DND-41 (cell line): ENCODE measurements at places on chromosomes 1 and 21.

- no peak overlapping the region for H3K4me3 ChIP-seq
- no peak overlapping the region for H3K27ac ChIP-seq
- DNase-seq = no peak
- no peaks in the 10 kb centered on the region for H3K36me3 ChIP-seq
- no peaks in the 10 kb centered on the region for H3K4me1 ChIP-seq
- H3K27me3 ChIP-seq = no peaks in the 10 kb centered on the region
These were observed 78.5 kb downstream of the BCAR3 start for GRCh38 chr1:93603106-93603505.

- DNase-seq = no peak
- no peak overlapping the region for H3K27ac ChIP-seq
- no peaks in the 10 kb centered on the region for H3K27me3 ChIP-seq
- no peaks in the 10 kb centered on the region for H3K36me3 ChIP-seq
- no peak overlapping the region for H3K4me3 ChIP-seq
These were observed 253.3 kb downstream of the KAZN start for GRCh38 chr1:14851760-14852159.

DNA sequence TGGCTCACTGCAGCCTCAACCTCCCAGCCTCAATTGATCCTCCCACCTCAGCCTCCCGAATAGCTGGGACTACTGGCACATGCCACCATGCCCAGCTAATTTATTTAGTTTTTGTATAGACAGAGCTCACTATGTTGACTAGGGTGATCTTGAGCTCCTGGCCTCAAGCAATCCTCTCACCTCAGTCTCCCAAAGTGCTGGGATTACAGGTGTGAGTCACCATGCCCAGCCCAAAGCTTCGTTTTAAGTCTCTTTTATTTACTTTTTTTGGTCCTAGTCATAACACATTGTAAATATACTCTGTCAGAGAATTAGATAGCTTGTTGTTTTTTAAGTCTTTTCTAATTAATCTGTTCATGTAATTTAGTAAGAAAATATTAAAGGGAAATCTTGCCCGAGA lies 42.8 kb downstream of the KCNK1 start:
- DNase-seq = no peak
- H3K4me1 ChIP-seq = no peaks in the 10 kb centered on the region
- H3K27me3 ChIP-seq = no peaks in the 10 kb centered on the region
- H3K27ac ChIP-seq = no peak overlapping the region
- H3K4me3 ChIP-seq = no peak overlapping the region

DNA sequence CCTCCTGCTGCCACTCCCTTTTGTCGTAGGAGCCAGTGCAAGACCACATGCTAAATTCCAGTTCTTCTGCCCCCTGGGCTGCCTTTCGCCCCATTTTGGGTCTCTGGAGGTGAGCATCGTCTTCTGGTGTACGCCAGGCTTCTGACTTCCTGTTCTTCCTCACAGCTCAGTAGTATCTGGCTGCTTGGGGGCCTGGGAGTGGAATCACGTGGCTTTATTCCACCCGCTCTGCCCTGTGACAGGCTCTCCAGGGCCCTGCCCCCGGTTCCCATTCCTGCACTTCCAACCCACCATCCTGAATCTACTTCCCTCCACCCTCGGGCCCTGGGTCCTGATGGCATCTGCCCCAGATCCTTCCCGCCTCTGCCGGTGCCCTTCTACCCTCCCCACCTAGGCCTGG lies 3.6 kb downstream of the NFASC start:
- peaks cover 17% of the 10 kb centered on the region for H3K27me3 ChIP-seq
- DNase-seq = no peak
- no peak overlapping the region for H3K4me3 ChIP-seq

- no peaks in the 10 kb centered on the region for H3K36me3 ChIP-seq
- no peak for DNase-seq
- H3K27ac ChIP-seq = no peak overlapping the region
- H3K4me3 ChIP-seq = no peak overlapping the region
- H3K4me1 ChIP-seq = no peaks in the 10 kb centered on the region
- no peaks in the 10 kb centered on the region for H3K27me3 ChIP-seq
These were observed 33.5 kb upstream of the RNF19B start for GRCh38 chr1:32998064-32998463.

DNA sequence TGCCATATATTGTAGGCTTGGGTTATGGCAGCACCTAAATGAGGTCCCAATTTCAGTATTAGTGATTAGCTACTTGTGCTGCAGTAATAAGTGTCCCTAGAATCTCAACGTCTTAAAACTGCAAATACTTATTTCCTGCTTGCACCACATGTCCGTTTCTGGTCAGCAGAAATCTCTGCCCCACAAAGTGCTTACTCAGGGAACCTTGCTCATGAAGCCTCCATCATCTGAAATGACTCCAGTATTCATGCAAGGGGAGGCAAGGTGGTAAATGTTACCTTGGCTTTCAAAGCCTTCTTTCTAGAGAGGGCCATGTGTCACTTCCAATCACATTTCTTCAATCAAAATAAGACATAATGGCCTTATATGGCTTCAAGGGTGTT lies 274.2 kb upstream of the KAZN start:
- peaks cover 6% of the 10 kb centered on the region for H3K36me3 ChIP-seq
- H3K27me3 ChIP-seq = no peaks in the 10 kb centered on the region
- peaks cover 55% of the 10 kb centered on the region for H3K4me1 ChIP-seq
- H3K4me3 ChIP-seq = no peak overlapping the region

- no peak for DNase-seq
- H3K4me1 ChIP-seq = no peaks in the 10 kb centered on the region
- H3K4me3 ChIP-seq = no peak overlapping the region
- no peaks in the 10 kb centered on the region for H3K36me3 ChIP-seq
- no peaks in the 10 kb centered on the region for H3K27me3 ChIP-seq
These were observed 149.6 kb downstream of the PTPRU start for GRCh38 chr1:29385966-29386365.

DNA sequence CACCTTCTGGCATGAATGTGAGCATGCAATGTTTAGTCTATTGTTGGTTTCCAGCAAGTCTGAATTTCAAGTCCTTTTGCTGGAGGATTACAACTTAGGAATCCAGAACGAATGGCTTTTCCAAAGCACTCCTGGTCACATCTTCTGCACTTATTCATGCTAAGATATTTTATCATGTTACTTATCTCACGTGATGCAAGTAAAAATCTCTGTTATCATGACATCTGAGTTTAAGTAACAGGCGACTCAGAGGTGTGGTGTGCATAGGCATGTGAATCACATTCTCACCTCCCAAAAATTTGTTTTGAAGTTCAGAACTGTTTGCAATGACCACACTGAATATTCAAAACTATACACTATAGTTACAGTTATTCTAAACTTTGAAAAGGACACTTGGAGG lies 204.8 kb upstream of the FGGY start:
- H3K4me1 ChIP-seq = no peaks in the 10 kb centered on the region
- DNase-seq = no peak
- H3K27me3 ChIP-seq = no peaks in the 10 kb centered on the region
- H3K27ac ChIP-seq = no peak overlapping the region
- no peaks in the 10 kb centered on the region for H3K36me3 ChIP-seq

GRCh38 chr1:56179543-56179942 lies 399.8 kb downstream of the PLPP3 start:
- no peaks in the 10 kb centered on the region for H3K36me3 ChIP-seq
- H3K27me3 ChIP-seq = no peaks in the 10 kb centered on the region
- no peak overlapping the region for H3K4me3 ChIP-seq
- no peak for DNase-seq
- peak overlapping the region; percentile 83 for H3K27ac ChIP-seq
- peaks cover 23% of the 10 kb centered on the region for H3K4me1 ChIP-seq

DNA sequence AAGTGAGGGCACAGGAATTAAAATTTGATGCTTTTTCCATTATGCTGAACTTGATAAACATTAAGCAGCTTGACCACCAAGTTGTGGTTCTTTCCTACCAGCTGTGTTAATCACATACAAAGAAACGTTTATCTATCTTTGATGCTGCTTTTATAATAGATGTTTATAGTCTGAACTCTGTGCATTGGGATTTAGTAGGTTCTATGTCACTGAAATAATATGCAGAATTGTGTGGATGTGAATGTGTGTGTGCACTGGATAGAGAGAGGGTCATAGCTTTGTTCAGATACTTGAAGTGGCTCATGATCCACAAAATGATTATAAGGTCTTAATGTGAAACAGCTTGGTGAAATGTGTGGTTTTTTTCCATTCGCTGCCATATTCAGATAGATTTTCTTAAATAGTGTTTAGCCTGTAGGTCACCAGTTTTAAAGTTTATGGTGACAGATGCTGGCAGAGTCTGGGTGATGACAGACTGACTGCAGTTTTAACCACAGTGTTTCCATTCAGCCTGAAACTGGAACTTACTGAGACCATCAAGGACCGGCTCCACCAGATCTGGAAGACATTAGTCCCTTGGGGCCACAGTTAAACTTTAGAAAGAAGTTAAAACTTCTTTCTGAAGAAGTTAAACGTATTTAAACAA lies 10.2 kb downstream of the DDI2 start:
- H3K36me3 ChIP-seq = peaks cover 58% of the 10 kb centered on the region
- no peak for DNase-seq
- H3K27ac ChIP-seq = no peak overlapping the region
- no peaks in the 10 kb centered on the region for H3K27me3 ChIP-seq
- H3K4me3 ChIP-seq = no peak overlapping the region

DNA sequence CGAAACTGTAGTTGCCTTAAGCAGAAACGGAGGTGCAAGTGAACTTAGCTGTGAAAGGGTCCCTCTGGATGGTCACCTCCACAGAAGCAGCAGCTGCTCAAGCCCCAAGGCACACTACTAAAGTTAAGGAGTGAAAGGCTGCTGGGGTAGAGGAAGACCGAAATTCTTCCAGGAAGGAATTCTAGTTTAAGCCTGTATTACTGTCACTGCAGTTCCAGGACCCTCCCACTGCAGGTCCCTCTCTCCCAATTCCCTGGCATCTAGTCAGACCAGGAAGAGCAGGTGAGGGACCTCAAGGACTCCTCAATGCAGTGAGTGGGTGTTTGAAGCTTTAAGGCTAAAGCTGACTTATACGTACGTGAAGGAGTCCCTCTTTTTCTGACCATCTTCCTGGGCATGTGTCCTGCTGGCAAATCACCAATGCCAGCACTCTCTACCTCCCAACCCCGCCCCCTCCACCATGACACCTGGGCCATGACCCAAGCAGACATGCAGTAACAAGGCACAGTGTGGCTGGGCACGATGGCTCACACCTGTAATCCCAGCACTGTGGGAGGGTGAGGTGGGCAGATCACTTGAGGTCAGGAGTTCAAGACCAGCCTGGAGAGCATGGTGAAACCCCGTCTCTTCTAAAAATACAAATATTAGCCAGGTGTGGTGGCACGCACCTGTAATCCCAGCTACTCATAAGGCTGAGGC lies 57.2 kb downstream of the TGFBR3 start:
- no peak for DNase-seq
- no peak overlapping the region for H3K4me3 ChIP-seq
- no peaks in the 10 kb centered on the region for H3K4me1 ChIP-seq
- no peaks in the 10 kb centered on the region for H3K36me3 ChIP-seq
- H3K27ac ChIP-seq = no peak overlapping the region

GRCh38 chr1:8423692-8424538 lies 106.0 kb downstream of the SLC45A1 start:
- DNase-seq = peak; percentile 46
- peak overlapping the region; percentile 58 for H3K4me3 ChIP-seq
- peaks cover 10% of the 10 kb centered on the region for H3K36me3 ChIP-seq

- H3K27me3 ChIP-seq = no peaks in the 10 kb centered on the region
- no peak for DNase-seq
- no peak overlapping the region for H3K4me3 ChIP-seq
- H3K4me1 ChIP-seq = peaks cover 25% of the 10 kb centered on the region
- no peak overlapping the region for H3K27ac ChIP-seq
These were observed 3.9 kb upstream of the PITHD1 start for GRCh38 chr1:23774174-23774880.

DNA sequence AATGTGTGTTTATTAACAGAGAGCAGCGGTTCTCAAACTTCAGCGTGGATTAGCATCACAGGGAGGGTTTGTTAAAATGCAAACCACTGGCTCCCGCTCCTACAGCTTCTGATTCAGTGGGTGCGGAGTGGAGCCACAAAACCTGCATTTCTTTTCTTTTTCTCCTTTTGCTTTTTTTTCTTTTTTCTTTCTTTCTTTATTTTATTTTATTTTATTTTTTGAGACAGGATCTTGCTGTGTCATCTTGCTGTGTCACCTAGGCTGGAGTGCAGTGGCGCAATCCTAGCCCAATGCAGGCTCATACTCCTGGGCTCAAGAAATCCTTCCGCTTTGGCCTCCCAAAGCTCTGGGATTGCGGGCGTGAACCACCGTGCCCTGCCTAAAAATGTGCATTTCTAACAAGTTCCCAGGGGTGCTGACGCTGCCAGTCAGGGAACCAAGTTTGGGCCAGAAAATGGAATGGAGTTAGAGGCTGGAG lies 20.9 kb upstream of the SLC1A7 start:
- H3K36me3 ChIP-seq = no peaks in the 10 kb centered on the region
- no peak overlapping the region for H3K4me3 ChIP-seq
- no peak overlapping the region for H3K27ac ChIP-seq

DNA sequence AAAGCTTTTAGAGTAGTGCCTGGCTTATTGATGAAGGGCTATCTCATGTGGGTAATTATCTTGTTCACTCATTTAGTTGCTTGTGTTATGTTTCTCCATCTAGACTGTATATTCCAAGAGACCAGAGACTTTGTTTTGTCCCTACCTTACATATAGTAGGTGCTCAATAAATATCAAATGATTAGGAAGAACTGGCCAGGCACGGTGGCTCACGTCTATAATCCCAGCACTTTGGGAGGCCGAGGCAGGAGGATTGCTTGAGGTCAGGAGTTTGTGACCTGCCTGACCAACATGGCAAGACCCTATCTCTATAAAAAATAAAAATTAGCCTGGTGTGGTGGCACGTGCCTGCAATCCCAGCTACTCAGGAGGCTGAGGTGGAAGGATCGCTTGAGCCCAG lies 9.0 kb downstream of the FBXO2 start:
- H3K36me3 ChIP-seq = no peaks in the 10 kb centered on the region
- H3K4me1 ChIP-seq = no peaks in the 10 kb centered on the region
- H3K27me3 ChIP-seq = no peaks in the 10 kb centered on the region
- H3K4me3 ChIP-seq = no peak overlapping the region

DNA sequence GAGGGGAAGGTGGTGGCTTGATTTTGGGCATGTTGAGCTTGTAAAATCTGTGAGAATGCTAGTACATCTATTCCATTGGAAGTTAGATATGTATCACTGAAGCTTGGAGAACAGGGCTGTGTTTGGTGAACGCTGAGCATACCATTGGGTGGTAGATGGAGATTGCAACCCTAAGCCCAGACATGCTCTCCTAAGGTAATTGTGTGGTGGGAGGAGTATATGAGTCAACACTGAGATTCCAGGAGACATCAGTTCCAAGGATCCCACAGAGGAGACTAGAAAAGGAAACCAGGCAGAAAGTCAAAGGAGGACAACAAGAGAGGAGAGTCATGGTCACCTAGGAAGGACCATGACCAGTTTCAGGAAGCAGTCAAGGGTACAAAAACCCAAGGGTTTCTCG lies 60.4 kb downstream of the KIF21B start:
- no peaks in the 10 kb centered on the region for H3K36me3 ChIP-seq
- no peaks in the 10 kb centered on the region for H3K27me3 ChIP-seq
- H3K4me3 ChIP-seq = no peak overlapping the region
- no peaks in the 10 kb centered on the region for H3K4me1 ChIP-seq

DNA sequence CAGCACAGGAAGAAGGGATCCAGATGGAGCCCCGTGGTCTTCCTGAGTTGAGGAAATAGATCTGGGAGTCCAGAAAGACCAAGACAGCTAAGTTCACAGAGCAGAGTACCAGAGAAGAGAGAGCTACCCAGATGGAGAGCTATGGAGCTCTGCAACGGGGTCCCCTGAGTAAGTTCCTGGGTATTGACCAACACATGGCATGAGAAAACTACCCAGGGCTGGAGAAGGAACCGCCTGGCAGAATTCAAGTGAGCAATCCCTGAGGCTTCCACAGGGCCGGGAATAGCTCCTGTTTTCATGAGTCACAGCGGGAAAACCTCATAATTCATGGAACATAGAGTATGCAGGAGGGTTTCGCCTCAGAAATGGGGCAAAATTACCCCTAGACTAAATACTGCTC lies 19.7 kb downstream of the STPG1 start:
- no peak overlapping the region for H3K4me3 ChIP-seq
- no peak for DNase-seq
- H3K4me1 ChIP-seq = no peaks in the 10 kb centered on the region
- no peak overlapping the region for H3K27ac ChIP-seq
